ENCODE measurements at places on chromosomes 11 and 22.

GRCh38 chr11:115469361-115469760 lies 34.9 kb downstream of the CADM1 start:
- DNase-seq = no peak

DNA sequence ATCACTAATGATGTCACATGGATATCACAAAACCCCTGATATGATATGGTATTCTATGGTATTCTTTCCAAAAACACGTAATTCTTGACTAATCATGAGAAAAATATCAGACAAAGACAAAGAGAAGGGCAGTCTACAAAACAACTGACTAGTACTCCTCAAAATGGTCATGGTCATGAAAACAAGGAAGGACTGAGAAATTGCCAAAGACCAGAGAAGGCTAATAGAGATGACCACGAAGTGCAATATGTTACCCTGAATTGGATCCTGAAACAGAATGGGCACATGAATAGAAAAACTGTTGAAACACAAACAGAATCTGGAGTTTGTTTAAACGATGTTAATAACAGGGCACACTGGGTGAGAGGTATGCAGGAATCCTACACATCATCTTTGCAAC lies 10.2 kb downstream of the CKAP5 start:
- no peak for DNase-seq

GRCh38 chr22:39940757-39941305 lies 19.4 kb upstream of the TMA7B start:
- no peak for DNase-seq

- no peak for DNase-seq
These were observed 15.1 kb upstream of the CAPRIN1 start for GRCh38 chr11:34036456-34036855.

GRCh38 chr11:1041149-1041467 lies 4.6 kb upstream of the MUC6 start:
- no peak for DNase-seq

GRCh38 chr22:41009222-41009948 lies 58.2 kb downstream of the RBX1 start:
- DNase-seq = no peak

DNA sequence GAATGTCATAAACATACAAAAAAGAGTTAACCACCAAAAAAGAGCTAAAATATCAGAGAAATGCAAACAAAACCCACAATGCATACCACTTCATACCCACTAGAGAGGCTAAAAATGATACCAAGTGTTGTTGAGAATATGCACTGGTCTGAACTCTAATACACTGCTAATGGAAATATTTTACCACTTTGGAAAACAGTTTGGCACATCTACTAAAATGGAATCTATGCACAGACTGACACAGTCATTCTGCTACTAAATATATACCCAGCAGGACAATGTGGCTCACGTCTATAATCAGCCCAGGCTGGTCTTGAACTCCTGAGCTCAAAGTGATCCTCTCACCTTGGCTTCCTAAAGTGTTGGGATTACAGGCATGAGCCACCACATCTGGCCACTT lies 18.0 kb downstream of the MAPK1 start:
- DNase-seq = no peak

GRCh38 chr11:96706761-96707160 lies 316.9 kb downstream of the JRKL start:
- DNase-seq = no peak

Data from head of caudate nucleus (tissue), 42 donors.